GOT3 (cell line): ENCODE measurements at places on chromosomes 16 and 17.

DNA sequence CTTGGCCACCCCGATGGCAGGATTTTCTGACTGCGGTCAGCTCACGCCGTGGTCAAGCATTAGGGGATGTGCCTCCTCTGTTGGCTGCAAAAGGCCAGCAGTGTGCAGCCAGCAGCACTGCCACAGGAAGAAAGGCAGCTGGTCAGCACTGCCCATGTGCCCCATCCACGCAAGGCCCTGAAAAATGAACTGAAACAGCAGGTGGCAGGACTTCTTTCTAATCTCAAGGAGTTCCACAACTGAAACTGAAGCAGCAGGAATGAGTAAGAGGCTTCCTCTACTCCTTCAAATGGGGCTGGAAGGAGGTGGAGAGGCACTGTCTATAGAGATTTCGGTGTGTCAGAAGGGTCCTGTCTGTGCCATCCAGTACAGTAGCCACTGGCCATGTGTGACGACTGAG is 3.2 kb downstream of the ZNF500 start:
- no peak for DNase-seq

DNA sequence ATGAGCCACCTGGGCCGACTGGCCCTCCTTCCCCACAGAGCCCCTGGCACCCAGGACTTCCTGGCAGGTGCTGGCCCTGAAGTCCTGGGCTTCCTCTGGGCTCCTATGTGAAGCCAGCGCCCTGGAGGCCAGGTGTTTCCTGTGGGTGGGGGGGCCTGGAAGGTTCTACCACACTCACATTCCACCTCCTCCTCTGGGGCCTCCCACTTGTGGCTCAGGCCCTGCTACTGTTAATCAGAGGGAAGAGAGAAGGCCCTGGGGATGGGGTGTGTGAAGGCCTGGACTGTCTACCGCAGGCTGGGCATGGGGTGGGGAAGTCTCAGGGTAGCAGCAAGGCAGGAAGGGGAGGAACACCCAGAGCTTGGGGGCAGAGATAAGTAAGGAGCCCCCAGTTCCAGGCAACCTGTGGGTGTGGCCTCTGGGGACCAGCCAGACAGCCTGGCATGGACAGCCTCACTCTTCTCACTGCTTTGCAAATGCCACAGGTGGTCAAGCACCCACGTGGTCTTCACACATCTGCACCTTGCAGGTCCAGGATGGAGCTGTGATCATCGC is 111.9 kb upstream of the TNRC6C start:
- DNase-seq = no peak

DNA sequence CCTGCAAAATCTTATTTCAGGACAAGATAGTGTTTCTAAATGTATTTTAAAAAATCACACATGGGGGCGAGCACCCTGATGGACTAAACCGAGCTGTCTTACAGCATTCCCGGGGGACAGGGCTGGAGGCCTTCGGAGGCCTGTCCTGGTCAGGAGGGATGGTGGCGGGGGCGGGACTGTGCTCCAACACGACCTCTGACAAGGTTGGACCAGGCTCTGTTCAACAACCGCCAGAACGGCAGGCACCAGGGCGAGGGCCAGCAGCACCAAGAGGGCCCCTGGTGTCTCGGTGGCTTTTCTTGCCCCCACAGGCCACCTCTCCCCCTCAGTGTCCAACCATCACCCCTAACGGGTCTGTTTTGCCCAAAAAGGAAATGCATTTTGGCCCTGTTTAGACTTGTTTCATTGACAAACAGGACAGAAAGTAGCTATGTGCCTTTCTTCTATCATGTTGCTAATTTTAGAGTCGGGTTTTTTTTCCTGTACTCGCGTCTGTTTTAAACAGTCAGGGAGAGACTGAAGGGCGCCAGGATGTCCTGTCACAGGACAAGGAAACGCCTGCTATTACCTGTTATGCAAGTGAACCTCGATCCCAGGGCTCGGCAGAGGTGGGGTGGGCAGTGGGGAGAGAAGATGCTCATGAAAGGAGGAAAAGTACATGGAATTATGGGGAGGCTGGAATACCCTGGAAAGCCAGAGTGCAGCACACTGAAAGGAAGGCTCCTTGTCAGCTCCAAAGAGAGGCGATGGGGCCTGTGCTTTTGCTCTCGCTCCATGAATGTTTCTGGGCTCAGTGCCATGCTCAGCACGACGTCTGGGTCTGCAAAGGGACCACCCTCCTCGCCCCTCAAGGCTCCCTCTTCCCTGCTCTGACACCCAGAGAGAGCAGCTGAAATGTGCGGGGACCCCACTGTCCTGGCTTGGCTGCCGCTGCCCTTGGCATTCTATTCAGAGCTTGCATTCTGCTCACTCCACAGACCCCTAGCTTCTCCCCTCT is 11.9 kb downstream of the TMEM204 start:
- DNase-seq = no peak

DNA sequence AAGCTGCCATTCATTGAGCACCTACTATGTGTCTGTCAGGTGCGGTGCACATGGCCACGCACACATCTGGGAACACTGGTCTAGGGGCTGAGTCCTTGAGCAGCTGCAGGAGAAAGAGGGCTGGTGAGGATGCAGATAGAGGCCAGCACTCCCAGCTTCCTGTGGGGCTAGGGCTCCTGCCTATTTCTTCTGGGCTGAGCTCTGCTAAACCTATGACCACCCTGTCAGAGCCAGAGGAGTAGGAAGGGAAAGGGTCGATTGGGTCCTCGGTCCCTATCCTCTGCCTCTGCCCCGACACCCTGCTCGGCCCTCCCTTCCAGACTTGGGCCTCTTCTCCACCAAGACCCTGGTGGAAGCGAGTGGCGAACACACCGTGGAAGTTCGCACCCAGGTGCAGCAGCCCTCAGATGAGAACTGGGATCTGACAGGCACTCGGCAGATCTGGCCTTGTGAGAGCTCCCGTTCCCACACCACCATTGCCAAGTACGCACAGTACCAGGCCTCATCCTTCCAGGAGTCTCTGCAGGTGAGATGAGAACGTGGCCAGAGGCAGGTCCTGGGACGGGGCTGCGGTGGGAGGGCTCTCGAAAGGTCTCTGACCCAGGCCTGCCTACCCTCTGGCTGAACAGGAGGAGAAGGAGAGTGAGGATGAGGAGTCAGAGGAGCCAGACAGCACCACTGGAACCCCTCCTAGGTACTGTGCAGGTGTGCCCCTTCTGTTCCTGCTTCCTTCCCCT is 4.0 kb upstream of the TMEM88 start:
- DNase-seq = no peak

GRCh38 chr17:80772906-80773242 is 218.8 kb upstream of the CHMP6 start:
- no peak for DNase-seq

DNA sequence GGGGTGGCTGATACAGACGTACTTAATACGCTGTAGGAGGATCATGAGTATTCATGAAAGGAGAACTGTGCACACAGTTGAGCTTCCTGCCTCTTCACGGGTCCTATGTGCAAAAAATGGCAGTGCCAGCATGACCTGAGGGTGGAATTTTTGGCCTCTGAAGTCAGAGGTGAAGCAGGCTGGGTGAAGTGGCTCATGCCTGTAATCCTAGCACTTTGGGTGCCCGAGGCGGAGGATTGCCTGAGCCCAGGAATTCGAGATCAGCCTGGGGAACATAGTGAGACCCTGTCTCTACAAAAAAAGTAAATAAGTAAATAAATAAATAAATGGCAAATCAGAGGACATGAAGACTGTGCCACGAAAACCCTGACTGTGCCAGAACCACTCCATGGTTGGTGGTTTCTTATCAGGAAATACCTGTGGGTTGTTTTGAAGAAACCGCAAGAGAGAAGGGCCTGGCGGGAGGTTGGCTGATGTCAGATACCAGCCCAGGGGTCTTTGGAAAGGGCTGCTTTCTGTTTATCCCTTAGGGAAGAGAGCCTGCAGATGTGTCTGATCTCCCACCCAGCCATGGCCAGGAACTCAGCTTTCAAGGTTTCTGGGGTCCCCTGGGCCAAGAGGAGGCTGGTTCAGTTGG is 3.4 kb downstream of the ASPSCR1 start:
- DNase-seq = no peak

DNA sequence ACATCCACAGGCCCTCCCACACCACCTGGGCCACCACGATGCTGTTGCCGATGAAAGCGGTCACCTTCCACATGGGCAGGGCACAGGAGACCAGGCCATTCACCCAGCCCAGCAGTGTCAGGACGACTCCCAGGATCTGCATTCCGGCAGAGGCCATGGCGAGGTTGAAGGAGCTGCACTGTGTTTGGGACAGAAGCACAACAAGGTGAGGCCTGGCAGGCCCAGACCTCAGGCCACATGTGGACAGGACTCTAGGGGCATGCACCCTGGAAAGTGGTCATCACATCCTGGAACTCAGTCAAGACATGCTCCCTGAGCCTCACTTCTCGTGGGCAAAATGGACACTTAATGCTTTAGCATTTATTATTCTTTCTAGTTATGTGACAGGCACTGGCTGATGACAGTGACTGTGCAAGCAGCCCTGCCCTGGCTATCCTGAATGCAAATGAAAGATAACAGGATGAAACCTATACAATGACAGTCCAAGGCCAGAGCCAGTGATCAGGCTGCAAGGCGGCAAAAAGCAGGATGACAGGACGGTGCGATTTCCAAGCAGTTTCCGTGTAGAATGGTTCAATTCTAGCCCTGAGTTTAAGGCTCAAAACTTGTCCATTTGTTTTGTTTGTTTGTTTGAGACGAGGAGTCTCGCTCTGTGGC is 2.0 kb downstream of the CLDN6 start:
- no peak for DNase-seq

- no peak for DNase-seq
Measured at GRCh38 chr17:77885678-77886386, 72.7 kb upstream of the TNRC6C start.

DNA sequence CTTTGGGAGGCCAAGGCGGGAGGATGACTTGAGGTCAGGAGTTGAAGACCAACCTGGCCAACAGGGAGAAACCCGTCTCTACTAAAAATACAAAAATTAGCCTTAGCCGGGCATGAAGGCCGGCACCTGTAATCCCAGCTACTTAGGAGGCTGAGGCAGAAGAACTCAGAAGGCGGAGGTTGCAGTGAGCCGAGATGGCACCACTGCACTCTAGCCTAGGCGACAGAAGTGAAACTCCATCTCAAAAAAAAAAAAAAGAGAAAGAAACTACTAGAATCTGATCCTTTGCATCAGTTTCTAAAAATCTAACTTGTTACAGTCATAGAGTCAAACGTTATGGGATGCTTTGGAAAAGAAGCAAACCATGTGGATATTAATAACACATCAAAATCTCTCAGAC is 1.6 kb upstream of the PECAM1 start:
- no peak for DNase-seq

- peak; percentile 33 for DNase-seq
Measured at GRCh38 chr16:80938004-80938878, 68.4 kb downstream of the CMC2 start.

- DNase-seq = no peak
Measured at GRCh38 chr16:1003391-1004347, 22.1 kb downstream of the SOX8 start.

GRCh38 chr16:75248536-75249380 is 2.7 kb downstream of the BCAR1 start:
- no peak for DNase-seq

DNA sequence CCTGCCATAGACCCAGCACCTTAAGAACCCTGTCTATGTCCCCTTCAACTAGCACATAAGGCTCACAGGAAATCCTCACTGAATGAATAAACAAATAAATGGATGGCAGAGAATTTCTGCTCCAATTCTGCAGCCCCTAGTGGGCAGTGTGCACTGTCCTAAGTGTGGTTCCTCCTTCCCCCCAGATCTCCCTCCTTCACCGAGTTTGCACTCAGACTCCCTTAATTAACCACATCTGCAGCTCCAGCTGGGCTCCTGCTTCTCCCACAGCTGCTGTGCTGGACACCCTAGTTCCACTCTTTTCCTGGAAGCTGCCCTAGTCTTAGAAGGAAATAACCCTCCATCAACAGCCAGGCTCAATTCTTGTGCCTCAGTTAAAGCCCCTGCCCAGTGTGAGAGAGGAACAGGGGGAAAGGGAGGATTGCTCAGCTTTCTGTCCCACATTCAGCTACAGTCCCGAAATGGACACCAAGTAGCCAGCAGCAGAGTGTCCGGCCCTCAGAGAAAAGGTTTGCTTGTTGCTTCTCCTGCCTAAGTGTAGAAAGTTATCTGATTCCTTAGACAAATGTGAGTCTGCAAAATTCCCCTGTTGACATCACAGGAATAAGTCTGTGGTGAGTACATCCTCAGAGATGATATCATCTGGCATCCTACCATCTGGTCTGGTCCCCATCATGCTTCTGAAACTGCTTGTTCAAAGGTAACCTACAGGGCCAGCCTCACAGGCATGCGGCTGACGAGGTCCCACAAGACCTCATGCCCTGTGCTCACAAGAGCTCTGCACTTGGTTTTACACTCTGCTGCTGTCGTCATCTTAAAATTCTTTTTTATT is 12.3 kb downstream of the LRRC3C start:
- DNase-seq = no peak

DNA sequence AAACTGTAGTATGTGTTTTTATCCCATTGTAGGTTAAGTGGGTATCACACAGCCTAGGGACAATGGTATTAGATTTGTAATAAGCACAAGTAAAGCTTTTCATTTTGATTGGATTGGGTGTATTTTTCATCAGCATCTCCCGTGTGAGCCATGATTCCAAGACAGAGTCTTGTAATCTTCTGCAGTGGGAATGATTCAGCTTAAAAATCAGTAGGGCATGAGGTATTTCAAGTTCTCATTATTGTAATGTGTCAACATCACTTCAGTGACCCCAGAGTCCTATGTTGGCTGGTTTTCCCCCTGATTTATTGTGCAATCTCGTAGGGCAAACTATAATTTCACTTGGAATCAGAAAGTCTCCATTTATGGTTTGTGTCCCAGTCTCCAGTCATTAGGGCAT is 833.2 kb upstream of the RBFOX1 start:
- no peak for DNase-seq

- no peak for DNase-seq
Measured at GRCh38 chr16:50925758-50926357, 184.0 kb downstream of the CYLD start.

DNA sequence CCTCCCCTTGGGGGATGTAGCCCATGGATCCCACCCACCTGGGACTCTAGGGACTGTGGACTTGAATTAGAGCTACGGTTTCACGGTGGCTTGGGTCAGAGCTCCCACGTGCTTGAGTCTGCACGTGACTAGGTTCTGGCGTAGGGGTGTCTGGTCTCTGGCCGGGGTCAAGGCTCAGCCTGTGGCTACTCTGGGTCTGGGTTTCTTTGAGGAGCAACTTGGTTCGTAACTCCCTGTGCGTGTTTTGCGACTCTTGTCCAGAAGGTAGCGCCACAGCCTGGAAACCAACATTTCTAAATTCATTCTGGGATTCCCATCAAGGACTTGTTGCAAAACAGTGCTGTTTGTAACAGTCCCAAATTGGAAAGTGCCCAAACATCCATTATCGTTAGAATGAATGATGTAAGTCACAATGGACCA is 470 bp upstream of the GGT6 start:
- DNase-seq = no peak

GRCh38 chr17:46732160-46732559 is 86.3 kb downstream of the WNT3 start:
- DNase-seq = no peak

- DNase-seq = no peak
Measured at GRCh38 chr16:89156740-89157645, 14.6 kb upstream of the CDH15 start.

DNA sequence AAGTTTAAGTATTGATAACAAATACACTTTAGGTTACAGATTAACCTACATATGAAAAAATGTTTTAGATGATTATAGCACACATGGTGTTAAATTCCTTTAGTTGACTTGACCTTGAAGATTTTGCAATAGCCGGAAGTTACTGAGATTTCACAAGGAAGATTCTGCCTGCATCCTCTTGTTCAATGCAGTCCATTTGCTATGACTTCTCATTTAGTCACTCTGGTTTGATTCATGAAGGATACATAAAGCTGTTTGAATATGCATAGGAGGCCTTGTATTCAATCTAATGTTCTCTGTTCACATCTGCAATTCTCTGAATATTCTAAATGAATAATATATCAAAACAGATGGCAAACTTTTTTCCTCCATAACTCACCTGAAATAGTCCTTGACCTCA is 870.2 kb upstream of the GOT2 start:
- no peak for DNase-seq
